ENCODE measurements at places on chromosomes 11 and 22. TPM values are rescaled to one million over a fixed set of nuclear protein-coding genes. Genes with fewer than 3 reads are reported as not detected.

ZBTB44 gene
- total RNA-seq, result 27.5 TPM

LGALS12 gene
- total RNA-seq, result 0.07 TPM

TRIM48 gene
- not detected for total RNA-seq

OR6T1 gene
- total RNA-seq, result not detected

OR8G1 gene
- not detected for total RNA-seq

MMP8 gene
- not detected for total RNA-seq

USP2 gene
- 1.8 TPM for total RNA-seq

FGF4 gene
- total RNA-seq, result not detected

RNF26 gene
- 34.5 TPM for total RNA-seq

PDHX gene
- total RNA-seq, result 22.7 TPM

FOLR2 gene
- total RNA-seq, result not detected

SLC5A4 gene
- total RNA-seq, result not detected
